ENCODE measurements at places on chromosomes 1 and 21.
A peak's percentile ranks its signal among the peaks of the same experiment; 100 is the strongest.

DNA sequence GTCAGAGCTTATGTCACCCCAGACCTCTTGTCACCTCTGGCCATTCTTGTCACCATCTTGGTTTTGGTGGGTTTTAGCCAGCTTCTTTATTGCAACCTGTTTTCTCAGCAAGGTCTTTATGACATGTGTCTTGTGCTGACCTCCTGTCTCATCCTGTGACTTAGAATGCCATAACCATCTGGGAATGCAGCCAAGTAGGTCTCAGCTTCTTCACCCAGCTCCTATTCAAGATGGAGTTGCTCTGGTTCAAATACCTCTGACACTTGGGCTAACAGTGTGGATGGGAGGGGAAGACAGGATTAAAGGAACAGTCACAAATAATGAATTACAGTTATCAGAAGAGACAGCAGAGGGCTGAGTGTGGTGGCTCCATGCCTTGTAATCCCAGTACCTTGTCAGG lies 30.5 kb upstream of the PIK3CD start:
- no peak for DNase-seq

DNA sequence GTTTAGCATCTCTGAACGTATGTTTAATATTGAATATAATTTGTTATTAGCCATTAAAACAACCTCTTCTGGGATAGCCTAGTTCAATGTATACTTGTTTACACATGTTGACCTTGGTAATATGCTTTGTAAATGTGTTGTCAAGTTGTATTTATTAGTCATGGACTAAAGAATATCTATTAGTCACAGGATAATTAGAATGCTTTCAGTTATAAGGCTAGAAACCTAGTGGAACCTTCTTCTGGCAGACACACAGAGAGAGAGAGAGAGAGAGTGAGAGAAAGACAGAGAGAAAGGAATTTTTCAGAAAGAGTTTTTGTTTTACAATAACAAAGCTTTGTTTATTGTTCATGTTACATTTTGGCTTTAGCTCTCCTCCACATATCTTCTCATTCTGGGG lies 181.1 kb upstream of the APP start:
- no peak for DNase-seq

DNA sequence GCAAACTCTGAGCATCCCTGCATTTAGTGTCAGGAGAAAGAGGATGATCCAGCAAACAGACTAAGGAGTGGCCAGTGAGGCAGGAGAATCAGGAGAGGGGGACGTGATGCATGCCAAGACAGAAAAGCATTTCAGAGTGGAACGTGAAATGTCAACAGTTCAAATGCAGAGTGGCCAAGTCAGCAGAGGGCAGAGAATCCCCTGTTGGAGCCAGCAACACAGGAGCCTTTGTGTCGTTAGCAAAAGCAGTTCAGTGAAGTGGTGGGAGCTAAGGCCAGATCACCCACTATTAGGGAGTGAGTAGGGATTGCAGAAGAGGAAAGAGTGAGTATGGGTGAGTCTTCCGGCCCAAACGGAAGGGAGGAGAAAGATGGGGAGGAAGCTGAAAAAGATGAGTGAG lies 6.6 kb upstream of the FCRL6 start:
- no peak for DNase-seq

DNA sequence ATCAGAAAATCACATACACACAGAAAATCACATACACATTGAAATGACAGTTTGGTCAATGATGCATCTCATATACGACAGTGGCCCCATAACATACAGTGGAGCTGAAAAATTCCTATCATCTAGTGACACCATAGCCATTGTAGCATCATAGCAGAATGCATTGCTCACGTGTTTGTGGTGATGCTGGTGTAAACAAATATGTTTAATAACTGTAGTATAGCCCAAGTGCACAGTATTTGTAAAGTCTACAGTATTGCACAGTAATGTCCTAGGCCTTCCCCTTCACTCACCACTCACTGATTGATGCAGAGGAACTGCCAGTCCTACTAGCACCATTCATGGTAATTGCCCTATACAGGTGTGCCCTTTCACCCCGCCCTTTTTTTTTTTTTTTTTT lies 30.1 kb upstream of the RUNX1 start:
- DNase-seq = no peak

DNA sequence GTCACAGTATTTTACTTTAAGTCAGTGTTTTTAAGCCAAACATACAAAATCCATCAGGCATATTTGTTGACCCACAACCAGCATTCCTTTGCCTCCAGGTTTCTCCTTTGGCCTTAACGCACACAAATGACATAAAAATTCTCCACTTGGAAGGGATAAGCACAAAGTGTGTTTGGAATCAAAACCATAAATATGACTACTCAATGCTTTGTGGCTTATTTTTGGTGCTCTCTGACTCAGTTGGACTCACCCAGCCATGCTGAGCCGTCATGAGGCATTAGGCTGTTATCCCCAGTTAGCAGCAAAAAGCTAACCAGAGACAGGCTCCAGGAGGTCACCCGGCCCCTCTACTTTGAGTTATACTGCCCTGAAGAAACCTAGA lies 948 bp downstream of the PRUNE1 start:
- no peak for DNase-seq

GRCh38 chr1:18536915-18537314 lies 56.2 kb downstream of the KLHDC7A start:
- peak; percentile 12 for DNase-seq

Data from suprapubic skin (tissue), 4 donors.